Activated naive CD4-positive, alpha-beta T cell treated with anti-CD3 and anti-CD28 coated beads, Interleukin-2, amount 10 ng/mL, durations not matched to agents 7 days and 5 days (primary cell): ENCODE measurements at places on chromosomes 5 and 9.

- DNase-seq, result no peak
These were observed 177.8 kb upstream of the PITX1 start for GRCh38 chr5:135211791-135212190.

DNA sequence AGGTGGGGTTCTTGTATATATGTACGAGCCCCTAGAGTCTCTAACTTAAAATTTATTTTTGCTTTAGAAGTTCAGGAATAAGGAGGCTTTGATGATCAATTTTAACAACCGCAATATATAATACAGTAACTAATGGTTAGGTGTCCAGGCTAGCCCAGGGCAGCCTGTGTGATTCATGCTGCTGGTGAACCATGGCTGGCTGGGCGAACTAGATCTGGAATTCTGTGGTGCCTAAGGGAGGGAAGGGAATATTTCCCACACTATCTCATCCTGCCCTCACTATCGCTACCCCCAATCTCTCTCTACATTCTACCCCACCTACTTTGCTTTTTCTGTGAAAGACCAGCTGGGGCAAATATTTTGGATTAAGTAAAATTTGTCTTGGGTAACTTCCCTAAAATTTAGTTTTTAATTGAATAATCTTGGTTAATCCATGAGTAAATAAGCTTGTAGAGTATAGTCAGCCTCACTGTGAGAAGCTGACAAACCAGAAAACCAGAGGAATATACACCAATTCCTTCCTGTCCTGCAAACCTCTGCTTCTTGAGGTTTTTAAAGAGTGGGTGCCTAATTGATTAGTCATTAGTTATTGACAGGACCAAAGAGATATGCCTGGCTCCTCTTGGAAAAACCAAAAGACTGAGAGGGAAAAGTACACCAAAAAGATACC lies 115.1 kb upstream of the CCDC152 start:
- no peak for DNase-seq

GRCh38 chr9:112218908-112219307 lies 43.8 kb upstream of the SUSD1 start:
- peak; percentile 27 for DNase-seq

DNA sequence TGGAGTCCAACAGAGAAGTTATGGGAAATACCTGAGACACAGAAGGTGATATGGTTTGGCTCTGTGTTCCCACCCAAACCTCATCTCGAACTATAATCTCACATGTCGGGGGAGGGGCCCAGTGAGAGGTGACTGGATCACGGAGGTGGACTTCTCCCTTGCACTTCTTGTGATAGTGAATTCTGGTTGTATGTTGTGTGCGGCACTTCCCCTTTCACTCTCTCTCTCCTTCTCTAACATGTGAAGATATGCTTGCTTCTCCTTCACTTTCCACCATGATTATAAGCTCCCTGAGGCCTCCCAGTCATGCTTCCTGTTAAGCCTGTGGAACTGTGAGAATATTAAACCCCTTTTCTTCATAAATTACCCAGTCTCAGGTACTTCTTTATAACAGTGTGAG lies 96.1 kb downstream of the TMEM232 start:
- DNase-seq, result no peak

GRCh38 chr5:1973391-1974013 lies 90.8 kb upstream of the IRX4 start:
- no peak for DNase-seq

- no peak for DNase-seq
These were observed 435.5 kb upstream of the ZNF608 start for GRCh38 chr5:125181955-125182354.

DNA sequence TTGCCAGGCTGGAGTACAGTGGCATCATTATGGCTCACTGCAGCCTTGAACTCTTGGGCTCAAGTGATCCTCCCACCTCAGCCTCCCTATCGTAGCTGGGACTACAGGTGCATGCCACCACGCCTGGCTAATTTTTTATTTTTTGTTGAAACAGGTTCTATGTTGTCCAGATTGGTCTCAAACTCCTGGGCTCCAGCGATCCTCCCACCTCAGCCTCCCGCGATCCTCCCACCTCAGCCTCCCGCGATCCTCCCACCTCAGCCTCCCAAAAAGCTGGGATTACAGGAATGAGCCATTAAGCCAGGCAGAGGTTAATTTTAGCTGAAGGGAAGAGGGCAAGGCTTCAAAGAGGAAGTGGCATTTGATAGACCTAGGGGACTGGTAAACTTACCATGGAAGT lies 32.8 kb upstream of the CCNB1 start:
- no peak for DNase-seq

DNA sequence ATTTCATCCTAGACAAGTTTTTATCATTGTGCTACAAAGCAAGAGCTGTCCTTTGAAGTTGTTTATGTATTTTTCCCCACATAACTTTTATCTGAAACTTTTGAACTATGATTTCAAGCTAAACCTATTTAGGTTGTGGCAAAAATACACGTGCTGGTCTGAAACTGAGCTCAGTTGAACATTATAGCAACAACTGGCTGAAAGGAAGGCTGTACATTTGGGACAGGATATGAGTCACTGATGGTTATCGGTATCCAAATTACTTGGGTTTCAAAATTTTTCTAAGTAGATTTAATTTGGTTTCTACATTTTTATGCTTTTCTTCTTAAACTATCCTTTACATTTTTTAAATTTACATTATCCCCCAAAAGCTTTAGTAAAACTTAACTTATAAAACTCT lies 627.3 kb upstream of the NUDT12 start:
- no peak for DNase-seq

DNA sequence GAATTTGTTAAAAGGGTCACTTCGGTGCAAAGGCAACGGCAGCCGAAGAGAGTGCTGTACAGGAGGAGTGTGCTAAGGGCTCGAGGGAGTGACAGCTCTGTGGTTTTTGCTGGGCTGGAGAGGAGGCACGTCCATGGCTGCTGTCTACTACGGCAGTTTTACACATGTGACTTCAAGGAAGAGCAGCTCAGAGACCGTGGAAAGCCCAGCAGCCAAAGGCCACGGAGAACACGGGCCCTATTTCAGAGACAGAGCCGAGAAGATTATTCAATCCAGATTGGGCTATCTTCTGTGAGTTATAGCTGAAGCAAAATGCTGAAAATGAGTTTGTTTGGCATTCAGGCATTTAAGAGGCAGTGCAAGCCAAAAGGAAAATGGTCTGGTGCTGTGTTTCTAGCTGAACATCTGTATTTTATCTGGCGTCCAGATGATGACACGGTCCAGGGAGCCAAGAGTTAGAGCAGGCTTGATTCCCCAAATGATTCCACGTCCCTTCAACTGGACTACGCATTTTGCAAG lies 96.4 kb downstream of the RFK start:
- DNase-seq, result no peak

- DNase-seq, result no peak
These were observed 64.5 kb downstream of the ARSB start for GRCh38 chr5:78920604-78921003.

- DNase-seq, result peak; percentile 51
These were observed 33.9 kb downstream of the VLDLR start for GRCh38 chr9:2655411-2655901.

DNA sequence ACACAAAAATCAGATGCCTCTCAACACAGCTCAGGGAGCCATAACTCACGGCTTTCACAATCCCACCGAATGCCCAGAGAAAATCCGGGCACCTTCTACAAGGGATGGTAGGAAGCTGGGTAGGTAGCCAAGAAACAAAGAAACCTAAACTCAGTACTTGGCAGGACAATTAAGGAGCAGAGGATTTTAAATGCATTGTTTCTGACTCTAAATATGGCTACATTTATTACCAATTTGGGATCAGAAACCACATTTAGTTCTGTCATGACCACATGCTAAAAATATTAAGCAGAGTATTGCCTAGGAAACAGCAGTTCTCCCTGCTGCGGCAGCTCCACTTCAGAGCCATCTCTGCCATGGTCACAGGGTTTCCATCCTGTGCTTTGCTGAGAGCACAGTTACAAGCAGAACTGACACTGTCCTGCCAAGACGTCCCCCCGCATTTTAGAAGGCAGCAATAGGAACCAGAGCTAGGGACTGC lies 57.5 kb downstream of the SIL1 start:
- no peak for DNase-seq

DNA sequence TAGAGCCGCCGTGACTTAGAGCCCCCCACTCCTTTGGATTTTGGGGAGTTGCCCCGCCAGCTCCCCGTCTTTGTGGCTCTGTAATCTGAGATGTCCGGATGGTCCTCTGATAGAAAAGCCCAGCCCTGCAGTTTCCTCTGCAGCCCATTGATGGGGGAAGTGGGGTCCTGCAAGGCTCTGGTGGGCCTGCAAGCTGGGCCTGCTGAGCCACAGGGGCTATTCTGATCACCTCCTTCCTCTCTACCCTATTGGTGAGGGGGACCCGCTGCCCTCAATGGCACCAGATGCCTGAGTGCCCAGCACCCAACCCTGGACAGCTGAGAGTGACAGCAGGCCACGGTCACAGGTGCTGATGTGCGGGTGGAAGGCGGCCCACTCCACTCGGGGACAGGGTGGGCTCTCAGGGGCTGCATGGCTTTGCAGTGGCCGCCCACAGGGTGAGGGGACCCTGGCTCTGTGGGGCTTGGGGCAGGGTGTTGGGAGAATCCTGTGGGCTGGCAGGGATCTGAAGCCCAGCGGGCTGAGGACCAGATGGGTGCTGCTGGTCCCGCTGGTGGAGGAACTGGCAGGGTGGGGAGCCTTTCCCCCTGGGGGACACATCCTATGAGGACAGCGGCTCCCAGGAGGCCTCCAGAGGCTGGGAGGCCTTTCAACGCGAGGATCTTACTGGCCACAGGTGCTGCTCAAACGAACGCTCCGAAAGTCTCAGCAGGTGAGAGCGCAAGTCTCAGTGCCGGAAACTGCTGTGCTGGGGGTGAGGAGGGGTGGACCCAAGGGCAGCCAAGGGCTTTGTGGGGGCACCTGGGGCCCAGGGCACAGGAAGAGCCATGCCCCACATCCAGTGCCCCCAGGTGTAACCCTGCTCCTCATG lies 30.0 kb upstream of the LPCAT1 start:
- DNase-seq, result no peak

- DNase-seq, result peak; percentile 24
These were observed 18.4 kb downstream of the LSM11 start for GRCh38 chr5:157761690-157762621.

GRCh38 chr9:85202596-85202995 lies 533.1 kb downstream of the NTRK2 start:
- DNase-seq, result no peak

DNA sequence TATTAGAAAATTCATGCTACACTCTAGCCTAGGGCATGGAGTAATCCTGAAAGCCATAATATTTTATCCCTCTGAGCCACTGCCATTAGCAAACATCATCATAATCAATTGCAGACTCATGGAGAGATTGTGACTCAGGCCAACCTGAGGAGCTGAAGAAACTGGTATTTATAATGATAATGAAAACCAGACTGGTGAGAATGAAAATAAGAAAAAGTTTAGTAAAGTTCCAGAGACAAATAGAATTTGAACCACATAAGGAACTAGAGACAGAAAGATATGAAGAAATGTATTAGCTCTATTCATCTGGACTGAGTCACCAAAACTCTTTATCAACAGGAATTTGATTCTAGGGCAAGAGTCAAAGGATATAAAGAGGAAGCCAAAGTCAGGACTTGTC lies 158.7 kb downstream of the DRD1 start:
- DNase-seq, result no peak

DNA sequence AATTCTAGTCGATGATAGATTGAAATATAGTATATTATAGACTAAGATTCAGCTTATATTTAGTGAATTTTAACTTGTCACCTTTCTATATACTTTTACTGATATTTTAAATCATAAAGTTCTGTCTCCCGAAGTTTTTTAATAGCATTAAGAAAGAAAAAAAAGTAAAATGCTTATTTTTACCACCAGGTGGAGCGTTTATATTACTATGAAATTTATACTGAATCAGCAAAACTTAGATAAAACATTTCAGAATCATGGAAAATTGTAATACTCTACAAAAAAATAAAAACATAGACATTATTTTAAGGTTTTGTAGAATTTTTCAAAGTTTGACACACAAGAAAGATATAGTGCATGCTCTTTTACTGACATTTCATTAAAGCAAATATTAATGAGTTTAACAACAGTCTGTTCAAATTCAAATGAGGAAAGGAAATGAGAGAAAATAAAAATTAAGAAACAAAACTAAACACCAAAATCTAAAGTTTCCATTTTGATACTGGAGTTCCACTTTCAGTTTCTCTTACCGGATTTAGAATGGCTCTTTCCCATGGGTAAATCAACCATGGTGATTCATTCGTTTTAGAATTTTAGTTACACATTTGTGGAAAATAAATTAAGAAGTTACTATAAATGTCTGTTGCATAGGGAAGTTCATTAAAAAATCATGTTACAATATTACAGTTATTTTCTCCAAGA lies 1035.3 kb downstream of the CDH12 start:
- no peak for DNase-seq

GRCh38 chr9:97850746-97851445 lies 2.1 kb upstream of the FOXE1 start:
- DNase-seq, result no peak

DNA sequence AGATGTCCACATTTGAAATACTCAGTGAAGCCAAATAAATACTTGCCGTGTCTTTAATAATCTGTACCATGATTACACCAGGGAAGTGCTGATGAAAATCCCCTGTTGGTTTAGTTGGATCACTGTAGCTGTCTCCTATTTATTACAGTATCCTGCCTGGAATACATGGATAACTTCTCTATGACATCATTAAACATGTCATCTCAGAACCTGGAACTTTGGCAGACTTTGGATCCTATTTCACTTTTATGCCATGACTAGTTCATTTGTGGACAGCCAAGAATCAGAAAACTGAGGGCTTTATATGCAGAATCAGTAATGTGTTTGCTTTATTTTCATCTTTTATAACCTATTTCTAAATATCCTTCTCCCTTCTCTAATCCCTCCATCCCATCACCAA lies at the start of gene TXNDC8:
TXNDC8 (minus strand) TSS at position 137 of the 400 bp plus-strand sequence.
- DNase-seq, result no peak

DNA sequence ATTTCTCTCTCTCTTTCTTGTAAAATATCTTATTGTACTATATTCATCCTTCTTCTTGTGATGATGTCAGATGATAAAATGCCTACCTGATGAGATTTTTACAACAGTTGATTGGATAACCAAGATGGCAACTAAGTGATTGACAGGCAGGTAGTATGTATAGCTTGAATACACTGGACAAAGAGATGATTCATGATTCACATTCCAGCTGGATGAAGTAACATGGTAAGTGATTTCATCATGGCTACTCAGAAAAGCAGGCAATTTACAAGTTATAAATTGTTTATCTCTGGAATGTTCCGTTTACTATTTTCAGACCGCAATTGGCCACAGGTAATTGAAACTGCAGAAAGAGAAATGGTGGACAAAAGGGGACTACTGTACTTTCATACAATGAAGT lies 1471.7 kb upstream of the C9orf72 start:
- no peak for DNase-seq

- DNase-seq, result no peak
These were observed 15.0 kb downstream of the ACSL6 start for GRCh38 chr5:131996210-131997025.

- DNase-seq, result no peak
These were observed 187.6 kb downstream of the PCSK1 start for GRCh38 chr5:96245140-96246091.

DNA sequence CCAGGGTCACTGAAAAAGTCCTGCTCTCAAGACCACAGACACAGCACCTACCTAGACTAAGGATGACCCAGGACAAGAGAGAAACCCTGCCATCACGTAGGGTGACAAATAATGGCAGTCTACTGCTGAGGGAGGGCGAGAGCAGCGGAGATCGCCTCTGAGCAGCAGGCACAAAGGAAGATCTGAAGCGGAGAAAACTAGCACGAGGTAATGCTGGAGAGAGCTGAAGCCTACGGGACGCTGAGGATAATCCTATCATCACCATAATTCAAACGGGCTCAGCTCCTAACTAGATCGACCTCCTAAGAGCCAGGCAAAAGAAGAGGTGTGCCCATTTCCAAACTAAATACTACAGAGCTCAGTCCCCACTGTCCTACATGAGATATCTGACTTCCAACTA lies 41.3 kb downstream of the FBXO10 start:
- DNase-seq, result no peak
